ENCODE measurements at places on chromosomes 13 and 19. TPM values are rescaled to one million over a fixed set of nuclear protein-coding genes. Genes with fewer than 3 reads are reported as not detected.
A peak's percentile ranks its signal among the peaks of the same experiment; 100 is the strongest.

DNA sequence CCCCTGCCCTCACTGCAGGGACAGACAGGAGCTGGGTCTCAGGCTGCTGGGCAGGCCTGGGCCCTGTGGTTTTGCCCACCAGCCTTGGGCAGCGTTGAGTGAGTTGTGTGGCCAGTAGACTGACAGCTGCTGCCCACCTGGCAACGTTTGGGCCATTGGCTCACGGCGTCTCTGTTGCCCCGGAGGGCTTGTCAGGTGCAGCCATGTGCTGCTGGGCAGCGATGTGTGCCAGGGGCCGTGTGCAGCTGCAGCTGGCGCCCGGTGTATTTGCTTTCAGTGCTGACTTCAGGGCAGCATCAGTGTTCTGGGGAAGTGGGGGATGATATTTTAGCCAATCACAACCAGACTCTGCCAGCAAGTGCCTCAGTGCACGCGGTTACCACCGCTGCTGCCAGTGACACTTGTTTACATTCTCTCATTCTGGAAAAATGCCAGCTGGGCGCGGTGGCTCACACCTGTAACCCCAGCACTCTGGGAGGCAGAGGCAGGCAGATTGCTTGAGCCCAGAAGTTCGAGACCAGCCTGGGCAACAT, 10.6 kb downstream of the FZR1 start:
- no peak for DNase-seq

GRCh38 chr13:77022341-77022740, 4.6 kb downstream of the FBXL3 start:
- no peak for DNase-seq

- DNase-seq = no peak
Measured at GRCh38 chr13:30710442-30710841, 24.9 kb upstream of the ALOX5AP start.

DNA sequence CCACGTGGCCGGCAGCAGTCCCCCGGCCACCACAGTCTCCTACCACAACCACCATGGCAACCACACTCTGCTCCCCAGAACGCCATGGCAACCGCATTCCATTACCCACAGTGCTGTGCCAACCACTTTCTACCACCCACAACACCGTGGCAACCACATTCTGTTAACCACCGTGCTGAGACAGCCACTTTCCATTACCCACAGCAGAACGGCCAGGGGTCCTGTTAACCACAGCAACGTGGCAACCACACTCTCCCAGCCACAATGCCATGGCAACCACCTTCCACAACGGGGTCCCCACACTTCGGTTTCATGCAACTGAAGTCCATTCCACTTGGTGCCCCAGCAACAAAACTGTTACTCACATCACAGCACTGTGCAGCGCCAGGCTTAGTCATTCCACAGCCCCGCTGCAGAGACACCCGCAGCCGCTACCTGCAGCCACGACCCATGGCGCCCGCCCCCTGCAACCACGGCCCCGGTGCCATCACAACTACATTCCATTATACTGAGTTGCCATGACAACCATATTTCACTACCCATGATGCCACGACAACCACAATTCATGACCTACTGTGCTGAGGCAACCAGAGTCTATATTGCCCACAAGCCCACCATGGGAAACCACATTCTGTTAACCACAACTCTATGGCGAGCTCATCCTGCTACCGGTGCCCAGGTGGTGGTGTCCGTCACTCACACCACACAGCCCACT, 10.0 kb downstream of the DPF1 start:
- no peak for DNase-seq

- DNase-seq = no peak
Measured at GRCh38 chr19:2973229-2973628, 4.1 kb upstream of the TLE6 start.

GRCh38 chr19:30148039-30148790, 206.2 kb downstream of the URI1 start:
- DNase-seq = no peak

- peak; percentile 56 for DNase-seq
Measured at GRCh38 chr19:49333811-49334288, 1.4 kb upstream of the CD37 start.

DNA sequence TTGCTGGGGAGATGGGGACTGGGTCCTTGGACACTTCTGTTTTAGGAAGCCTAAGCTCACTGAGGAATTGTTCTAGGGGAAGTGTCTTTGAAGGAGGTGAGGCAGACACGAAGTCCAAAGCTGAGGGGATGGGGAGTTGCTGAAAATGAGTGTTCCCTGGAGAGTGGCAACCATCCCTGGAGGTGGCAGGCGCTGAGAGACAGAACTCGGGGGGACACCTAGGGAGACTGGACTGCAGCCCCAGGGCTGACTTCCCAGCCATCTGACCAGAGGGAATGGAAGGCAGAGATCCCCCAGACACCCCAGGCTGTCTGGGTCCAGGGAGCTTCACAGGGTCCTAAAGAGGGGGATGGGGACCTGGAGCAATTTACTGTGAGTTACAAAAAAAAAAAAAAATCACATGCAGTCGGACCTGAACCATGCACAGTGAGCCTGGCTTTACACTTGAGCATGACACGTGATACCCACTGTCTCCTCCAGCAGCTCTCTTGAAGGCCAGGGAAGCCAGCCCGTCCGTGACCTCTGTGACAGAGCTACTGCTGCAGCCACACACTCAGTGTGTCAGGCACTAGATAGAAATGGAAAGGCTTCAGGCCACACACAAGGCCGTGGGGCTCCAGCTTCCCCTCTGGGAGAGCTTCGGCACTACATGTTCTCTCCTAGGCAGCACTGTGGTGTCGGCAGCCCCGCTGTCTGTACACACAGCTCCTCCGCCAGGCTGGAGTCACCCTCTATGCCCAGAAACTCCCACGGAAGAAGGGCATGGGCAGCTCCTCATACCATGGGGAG, 77.1 kb upstream of the KCTD15 start:
- DNase-seq = no peak

DNA sequence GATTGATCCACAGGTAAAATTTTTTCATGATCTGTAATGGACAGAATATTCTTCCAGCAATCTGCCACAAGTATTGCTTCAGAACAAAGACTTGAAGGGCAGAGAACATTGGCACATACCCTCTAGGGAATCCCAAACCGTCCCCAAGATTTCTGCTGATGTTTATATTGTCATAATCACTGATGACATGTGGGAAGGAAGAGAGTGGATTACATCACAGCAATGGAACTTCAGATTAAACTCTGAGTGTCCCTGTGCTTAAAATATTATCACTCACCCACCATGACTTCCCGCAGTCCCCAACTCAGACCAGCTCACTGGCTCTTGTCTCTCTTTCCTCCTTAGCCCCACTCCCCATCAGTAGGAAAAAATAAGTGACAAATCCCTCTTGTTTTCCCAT, 8.5 kb upstream of the TPT1 start:
- DNase-seq = no peak

DNA sequence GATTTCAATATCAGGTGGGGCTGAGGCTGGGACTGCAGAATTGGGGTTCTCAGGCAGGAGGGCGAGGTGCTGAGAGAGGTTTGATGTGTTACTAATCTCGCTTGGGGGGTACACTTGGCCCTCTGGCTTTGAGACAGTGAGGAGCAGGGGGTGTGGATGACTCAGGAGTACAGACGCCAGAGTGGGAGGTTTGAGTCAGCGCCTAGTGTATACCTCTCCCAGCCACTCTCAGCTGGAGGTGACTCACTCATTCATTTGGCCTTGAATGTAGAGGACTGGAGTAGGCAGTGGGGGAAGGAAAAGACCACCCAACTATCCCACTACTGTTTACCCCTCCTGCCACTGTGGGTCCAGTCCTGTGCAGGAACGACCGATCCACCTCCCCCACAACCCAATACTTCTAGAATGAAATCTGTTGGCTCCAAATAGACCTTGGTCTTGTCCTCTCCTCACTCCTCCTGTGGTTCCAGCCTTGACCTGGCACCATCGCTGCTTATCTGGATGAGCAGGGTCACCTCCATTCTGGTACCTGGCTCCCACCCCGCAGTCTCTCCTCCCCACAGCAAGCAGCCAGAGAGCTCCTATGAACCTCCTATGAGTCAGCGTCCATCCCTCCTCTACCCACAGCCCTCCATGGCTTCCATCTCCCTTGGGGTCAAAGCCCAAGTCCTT, 20.1 kb upstream of the ZNRF4 start:
- no peak for DNase-seq

GRCh38 chr19:4768934-4769777, 22.4 kb upstream of the FEM1A start:
- peak; percentile 84 for DNase-seq

DNA sequence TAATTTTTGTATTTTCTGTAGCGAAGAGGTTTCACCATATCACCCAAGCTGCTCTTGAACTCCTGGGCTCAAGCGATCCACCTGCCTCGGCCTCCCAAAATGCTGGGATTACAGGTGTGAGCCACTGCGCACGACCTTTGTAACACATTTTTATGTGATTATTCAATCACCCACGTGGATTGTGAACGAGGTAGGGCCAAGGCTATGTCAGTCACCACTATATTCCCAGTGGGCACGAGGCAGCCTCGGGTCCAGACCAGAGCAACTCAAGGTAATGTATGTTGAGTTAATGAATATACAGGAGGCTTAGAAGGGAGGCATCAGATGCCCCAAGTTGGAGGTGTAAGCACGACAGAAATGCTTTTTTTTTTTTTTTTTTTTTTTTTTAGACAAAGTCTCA, 8.9 kb downstream of the PTGIR start:
- peak; percentile 6 for DNase-seq

- no peak for DNase-seq
Measured at GRCh38 chr13:94328381-94329041, 151.0 kb downstream of the DCT start.

DNA sequence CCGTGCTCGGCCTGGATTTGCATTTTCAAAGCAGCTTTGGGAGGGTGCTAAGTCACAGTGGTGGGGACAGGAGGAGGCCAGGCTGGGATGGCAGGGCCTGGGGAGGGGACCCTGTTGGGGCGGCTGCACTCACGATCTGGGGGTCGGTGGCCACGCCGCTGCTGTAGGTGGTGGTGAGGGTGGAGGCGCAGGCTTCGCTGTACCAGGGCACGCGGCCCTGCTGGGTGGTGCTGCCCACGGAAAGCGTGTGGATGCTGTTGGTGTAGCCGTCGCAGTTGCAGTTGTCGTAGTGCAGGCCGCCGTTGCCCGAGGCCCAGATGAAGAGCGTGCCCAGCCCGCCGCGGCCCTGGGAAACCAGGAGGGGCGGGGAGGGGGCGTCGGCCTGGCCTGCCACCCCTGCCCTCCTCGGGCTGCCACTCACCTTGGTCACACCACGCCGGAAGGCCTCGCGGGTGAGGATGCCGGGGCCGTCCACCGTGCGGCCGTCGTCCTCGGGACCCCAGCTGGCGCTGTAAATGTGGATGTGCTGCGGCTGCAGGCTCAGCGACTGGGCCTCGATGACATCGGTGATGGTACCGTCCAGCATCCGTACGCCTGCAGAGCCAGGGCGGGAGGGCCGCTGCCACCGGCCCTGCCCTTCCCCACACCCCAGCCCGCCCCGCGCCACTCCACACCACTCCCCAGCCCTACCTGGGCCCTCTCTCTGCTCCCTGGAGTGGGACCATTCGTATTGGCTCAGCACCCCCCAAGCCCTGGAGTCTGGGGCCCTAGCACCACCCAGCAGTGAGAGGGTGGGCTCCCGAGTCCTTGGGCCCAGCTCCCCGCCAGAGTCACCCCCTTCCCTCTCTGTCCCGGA, 3.2 kb downstream of the PCSK4 start:
- DNase-seq = no peak

- DNase-seq = no peak
Measured at GRCh38 chr19:33580026-33580644, 41.6 kb upstream of the CHST8 start.

DNA sequence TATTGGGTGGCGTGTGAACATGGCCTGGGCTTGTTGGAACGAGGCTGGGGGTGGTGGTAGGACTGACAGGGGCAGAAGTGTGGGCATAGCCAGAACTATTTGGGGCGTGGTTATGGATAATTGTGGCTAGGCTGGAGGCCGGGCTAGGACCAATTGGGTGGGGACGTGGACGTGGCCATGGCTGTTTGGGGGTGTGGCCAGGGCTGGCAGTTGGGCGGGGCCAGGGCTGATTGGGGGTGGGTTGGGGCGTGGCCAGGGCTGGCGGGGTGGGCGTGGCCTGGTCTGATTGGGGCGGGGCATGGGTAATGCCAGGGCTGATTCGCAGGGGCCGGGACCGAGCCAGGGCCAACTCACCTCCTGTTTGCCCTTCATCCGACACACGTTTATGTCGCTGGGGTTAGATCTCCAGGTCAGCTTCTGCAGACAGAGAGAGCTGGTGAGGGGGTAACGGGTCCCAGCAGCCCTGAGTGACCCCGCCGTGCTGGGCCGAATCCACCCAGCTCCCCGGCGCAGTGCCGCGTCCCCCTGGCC, 2.8 kb downstream of the SEMA6B start:
- no peak for DNase-seq

DNA sequence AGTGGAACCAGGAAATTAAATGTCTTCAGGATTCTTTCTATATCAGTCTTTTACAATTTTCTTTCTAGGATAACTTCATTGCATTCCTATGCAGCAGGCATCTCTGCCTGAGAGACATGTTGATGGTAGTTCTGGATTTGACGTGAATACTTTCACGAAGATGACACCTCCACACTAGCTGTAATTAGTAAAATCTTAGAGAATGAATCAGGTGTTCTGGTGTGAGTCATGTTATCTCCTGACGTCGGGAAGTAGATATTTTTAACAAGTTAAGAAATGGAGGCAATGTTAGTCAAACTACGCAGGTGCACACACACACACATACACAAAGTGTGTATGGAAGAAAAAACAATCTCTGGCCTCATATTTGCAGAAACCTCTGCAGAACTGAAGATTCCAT, 1661.3 kb upstream of the MIR17HG start:
- DNase-seq = no peak

DNA sequence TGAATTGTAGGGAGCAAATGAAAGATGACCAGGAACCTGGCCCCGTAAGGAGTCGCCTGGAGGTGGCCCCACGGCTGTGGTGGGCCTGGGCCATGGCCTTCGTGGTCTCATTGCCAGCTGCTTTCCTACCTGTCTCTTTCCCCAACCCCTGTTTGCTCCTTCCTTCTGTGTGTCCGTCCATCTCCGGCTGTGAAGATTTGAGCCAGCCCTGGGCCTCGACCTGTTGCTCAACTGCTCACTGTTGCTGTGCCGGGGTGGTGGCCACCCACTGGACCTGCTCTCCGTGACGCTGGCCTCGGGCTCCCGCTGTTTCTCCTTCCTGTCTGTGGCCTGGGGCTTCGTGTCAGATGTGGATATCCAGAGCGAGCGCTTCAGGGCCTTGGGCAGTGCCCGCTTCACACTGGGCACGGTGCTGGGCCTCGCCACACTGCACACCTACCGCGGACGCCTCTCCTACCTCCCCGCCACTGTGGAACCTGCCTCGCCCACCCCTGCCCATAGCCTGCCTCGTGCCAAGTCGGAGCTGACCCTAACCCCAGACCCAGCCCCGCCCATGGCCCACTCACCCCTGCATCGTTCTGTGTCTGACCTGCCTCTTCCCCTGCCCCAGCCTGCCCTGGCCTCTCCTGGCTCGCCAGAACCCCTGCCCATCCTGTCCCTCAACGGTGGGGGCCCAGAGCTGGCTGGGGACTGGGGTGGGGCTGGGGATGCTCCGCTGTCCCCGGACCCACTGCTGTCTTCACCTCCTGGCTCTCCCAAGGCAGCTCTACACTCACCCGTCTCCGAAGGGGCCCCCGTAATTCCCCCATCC, 8.5 kb downstream of the DBP start:
- peak; percentile 75 for DNase-seq

Gene CEACAM1
- 5.2 TPM for total RNA-seq

Gene GTF2F1
- total RNA-seq = 35.7 TPM

Gene IL27RA
- total RNA-seq = 5.5 TPM

Gene KRTDAP
- total RNA-seq = not detected

Gene C19orf38
- 2.0 TPM for total RNA-seq

Gene ETV2
- 0.62 TPM for total RNA-seq

Gene SULT2A1
- total RNA-seq = not detected

Gene KLHL26
- 19.2 TPM for total RNA-seq

Gene SMIM24
- total RNA-seq = not detected

Gene SLC17A7
- total RNA-seq = 4.7 TPM

Gene ZNF69
- 10.8 TPM for total RNA-seq

Gene NLRP9
- not detected for total RNA-seq

Gene CRB3
- total RNA-seq = not detected
